ENCODE measurements at places on chromosomes 2 and 18.

DNA sequence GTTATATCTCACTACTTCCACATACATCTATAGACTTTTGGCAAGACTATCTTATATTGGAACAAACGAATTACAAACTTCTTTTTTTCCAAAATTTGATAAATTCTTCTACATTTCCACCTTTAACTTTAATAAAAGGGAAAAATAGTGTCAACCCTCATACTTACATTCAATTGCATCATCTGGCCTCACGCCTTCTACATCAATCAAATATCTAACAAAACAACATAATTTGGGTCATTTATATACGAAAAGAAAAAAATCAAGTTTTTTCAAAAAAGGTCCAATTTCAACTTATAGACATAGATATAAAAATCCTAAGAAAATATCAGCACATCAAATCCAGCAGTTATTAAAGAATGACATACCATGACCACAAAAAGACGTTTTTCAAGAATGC is 12.9 kb downstream of the DUSP11 start:
- no peak for DNase-seq

DNA sequence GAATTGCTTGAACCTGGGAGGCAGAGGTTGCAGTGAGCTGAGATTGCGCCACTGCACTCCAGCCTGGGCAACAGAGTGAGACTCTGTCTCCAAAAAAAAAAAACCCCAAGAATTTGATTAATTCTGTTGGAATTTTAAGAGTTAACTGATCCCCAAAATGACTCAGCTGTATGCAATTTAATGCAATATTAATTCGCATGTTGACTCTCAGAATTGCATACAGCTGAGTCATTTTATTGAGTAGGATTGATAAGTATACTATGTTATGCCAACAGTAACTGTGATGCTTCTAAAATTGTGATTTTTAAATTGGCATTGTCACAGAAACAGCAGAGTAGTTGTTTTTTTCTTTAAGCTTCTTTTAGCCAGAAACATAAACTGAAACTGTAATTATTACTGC is 19.6 kb downstream of the MSH2 start:
- no peak for DNase-seq

- peak; percentile 86 for DNase-seq
Measured at GRCh38 chr2:240565333-240566202, 2.7 kb upstream of the RNPEPL1 start.

DNA sequence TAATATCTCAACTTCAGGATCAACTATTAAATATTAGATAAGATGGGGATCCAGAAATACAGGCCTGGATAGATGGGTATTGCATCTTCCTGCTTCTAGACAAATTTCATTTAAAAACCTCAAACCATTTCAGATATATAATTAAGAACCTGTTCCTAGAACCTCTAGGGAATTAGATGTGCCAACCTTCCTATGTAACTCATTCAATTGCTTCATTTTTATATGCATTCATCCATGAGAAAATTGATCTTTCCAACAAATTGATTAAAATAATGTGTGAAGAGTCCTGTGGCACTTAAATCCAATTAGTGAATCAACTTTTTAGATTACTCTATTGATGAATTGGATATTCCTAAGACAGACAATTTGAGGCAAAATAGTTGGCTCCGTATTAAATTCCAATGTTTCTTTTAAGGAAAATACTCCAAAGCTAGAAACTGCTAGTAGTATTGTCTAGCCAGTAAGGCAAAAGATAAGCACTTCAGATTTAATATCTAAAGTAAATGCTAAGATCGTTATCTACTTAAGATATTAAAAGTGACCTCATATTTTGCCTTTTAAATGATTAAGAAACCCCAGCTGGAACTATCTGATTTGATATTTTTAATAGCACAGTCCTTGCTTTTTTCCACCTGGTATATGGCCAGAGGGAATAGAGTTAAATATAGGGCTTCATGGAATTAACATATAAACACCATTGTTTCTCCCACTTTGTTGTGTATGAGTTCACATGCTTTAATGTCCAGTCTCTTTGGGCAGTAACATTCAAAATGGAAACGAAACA is 35.8 kb downstream of the DARS1 start:
- DNase-seq: no peak

- no peak for DNase-seq
Measured at GRCh38 chr2:47811668-47812067, 28.7 kb downstream of the MSH6 start.

DNA sequence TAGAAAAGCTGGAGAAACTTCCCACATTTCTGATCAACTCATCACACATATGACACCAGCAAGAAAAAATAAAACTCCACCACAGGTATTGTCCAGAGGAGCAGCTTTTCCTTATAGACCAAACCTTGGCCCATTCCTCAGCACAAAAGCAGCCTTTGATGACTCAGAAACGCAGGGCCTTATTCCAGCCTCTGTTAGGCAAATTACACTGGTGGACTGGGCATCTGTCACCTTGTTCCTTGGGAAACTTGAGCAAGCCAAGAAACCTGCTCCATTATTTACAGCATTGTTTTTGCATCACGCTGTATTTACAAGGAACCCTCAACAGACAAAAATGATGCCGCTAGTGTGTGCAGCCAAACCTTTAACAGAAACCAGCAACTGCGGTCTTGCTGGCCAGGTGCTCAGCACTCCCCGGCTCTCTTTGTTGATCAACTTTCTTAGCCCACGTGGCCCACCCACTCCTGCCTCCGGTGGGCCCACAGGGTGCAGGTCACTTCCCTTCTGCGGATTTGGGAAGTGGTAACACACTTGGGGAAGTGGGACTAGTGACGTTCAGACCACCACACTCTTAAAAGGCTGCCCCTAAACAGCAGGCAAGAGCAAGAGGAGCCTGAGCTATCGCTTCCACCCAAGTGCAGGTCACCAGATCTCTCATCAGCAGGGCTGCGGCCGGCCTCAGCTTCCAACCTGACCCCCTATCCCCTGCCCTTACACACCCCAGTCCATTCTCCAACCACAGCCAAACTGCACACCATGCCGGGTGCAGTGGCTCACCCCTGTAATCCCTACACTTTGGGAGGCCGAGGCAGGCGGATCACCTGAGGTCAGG is 1.5 kb downstream of the AP1S3 start:
- no peak for DNase-seq

DNA sequence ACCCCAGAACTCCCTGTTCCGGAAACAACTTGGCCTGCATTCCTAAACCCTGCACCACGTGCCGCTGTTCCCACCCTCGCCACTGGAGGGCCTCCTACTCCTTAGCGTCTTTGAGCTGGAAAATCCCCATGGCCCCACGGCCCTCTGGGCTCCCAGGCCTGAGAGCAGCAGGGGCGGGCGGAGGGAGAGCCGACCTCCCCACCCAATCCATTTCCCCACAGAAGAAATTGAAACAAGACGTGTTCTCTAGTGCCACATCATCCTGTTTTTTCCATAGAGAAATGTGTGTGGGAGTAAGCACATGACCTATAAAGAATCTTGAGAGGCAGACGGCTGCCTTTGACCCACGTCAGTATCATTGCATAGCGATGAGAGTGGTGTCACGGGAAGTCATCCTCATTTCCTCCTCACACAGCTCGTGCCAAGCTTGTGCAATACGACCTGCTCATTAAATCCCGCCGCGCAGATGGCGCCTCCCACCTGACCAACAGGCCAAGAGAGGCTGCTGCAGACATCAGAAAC is 79.2 kb downstream of the LAMA1 start:
- DNase-seq: no peak

DNA sequence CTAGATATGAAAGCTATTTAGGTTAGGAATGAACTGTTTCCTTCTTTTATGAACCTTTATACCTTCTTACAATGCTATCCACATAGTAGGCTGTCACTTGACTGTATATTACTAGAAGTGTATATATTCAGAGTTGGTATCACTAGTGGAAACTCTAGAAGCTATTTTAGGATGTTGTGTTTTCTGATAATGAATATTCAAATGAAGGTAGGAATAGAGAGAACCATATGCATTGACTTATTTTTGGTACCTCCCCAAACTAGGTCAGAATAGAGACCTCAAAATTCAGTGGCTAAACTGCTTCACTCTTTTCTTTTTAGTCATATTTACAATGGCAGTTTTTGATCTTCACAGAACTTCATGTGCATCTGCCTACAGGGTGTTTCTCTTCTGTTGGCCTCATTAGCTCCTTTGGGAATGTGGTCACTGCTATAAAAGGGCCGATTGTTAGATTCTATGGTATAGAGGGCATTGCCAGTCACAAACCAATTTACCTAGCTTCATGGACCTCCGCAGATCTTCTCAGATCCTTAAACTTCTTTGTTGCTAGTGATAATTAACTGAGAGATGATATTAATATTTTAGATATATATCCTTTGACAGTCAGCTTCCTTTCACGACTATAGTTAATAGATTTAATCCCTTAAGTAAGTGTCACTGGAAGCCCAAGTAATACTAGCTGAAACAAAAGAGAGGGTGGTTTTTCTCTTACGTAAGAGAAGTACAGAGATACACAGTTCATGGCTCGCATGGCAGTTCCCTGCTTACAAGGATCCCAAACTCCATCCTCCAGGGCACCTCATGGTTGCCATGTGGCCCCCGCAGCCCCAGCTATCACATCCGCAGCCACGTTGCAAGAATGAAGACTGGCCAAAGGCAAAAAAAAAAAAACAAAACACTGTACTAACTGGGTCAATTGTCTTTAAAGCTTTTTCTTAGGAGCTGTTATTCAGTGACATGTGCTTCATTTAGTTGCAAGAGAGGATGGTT is 61.0 kb downstream of the TSPYL6 start:
- DNase-seq: no peak

DNA sequence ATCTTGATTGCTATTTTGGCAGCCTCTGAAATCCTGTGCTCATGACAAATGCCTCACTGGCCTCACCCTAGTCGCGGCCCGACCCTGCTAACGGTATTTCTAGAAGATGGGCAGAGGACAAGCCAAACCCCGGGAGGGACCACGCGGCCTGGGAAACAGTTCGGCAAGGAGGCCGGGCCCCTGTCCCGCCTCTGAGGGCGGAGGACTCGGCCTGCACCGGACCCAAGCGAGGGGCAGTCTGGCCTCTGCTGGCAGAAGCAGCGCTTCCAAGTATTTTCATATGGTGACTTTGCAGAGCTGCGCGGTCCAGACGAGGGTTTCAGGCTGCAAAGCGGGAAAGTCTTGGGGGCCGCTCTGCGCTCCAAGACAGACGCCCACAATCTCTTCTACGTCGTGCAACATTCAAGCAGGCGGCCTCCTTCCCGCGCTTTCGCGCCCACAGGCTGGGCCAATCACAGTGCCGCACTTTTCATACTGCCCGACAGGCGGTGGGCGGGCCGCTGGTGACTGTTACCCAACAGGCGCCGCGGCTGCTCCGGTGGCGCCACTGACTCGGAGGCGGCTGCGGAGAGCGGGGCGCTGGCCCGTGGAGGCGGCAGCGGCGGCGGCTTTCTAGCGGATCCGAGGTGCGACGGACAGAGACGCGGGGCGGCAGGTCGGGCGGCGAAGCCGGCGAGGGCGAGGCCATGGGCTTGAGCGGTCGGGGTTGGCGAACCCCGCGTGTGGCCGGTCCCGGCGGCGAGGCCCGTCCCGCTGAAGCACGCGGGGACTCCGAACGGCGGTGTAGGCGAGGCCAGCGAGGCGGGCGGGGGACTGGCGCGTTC is at the start of gene RBM44:
Gene RBM44, plus strand, starts transcription at position 544 of the 824 bp plus-strand sequence. CDS start 14,831 bp downstream, outside the sequence.
- DNase-seq: no peak

All from activated CD8-positive, alpha-beta memory T cell treated with anti-CD3 and anti-CD28 coated beads for 4 hours (primary cell).